ENCODE measurements at places on chromosomes 11 and 22. TPM values are rescaled to one million over a fixed set of nuclear protein-coding genes. Genes with fewer than 3 reads are reported as not detected.
A peak's percentile ranks its signal among the peaks of the same experiment; 100 is the strongest.

DNA sequence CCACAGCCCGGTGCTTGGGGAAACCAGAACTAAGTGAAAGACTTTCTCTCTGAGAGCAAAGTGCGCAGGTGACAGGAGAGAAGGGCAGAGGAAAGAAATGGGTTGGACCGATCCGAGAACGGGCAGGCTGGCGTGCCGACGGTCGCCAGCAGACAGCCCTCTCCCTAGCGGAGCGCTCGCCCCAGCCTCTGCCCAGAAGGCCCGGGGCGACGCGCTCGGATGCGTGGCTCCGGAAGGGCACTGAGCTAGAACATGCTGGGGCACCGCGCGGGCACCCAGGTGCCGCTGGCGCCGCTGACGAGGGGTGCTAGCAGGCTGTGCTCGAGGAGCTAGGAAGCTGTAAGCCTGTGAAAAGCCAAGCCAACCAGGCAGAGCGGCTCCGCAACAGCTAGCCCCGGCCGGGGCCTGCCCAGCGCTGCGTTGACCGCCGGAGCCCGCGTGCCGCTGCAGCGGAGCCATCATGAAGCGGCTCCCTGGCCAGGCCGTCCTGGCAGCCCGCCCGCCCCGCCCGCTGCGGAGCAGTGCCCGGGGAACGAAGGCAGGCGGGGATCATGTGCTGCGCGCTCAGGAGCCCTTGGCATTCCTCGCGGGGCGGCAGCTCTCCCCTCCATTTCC is 22.1 kb upstream of the RRAS2 start:
- no peaks in the 10 kb centered on the region for H3K36me3 ChIP-seq
- H3K4me3 ChIP-seq = peak overlapping the region; percentile 63
- H3K4me1 ChIP-seq = peaks cover 4% of the 10 kb centered on the region
- DNase-seq = peak; percentile 71

- no peaks in the 10 kb centered on the region for H3K4me1 ChIP-seq
- no peaks in the 10 kb centered on the region for H3K27me3 ChIP-seq
- no peak overlapping the region for H3K27ac ChIP-seq
- peaks cover 7% of the 10 kb centered on the region for H3K36me3 ChIP-seq
- no peak overlapping the region for H3K4me3 ChIP-seq
- no peak for DNase-seq
Observed at GRCh38 chr11:74541466-74541865, 47.9 kb upstream of the LIPT2 start.

DNA sequence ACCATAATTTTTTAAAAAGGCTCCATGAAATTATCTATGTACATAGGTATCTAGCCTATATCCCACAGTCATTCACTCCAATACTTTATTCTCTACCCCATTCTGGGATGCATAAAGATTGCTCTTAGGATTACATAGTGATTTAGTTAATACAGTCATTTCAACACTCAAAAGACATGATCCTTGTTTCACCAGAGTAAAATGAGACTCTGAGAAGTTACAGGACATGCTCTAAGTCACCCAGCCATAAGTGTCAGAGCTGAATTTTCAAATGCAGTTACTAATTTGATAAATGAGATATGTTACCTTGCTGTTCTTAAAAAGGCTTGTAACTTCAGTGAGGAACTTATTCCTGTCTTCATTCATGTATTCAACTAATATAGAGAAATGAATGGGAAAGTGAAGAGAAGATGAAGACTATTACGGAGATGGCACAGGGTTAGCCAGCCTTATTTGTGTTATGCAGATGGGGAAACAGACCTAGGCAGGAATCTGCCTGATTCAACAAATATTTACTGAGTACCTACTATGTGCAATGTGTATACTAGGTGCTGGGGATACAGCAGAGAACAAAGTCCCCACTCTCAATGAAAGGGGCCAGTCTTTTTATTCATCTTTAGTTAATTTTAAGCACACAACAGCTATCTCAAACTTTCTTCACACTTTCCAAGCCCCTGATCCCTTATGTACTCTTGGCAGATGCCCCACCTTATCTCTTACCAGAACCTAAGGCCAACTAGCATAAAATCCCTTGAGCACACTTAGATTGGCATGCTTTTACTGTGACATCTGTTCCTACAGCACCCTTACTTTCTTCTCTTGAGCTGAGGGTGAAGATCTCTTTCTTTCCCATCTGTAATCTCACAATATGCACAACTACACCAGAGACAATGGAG is 21.6 kb downstream of the MAPK1 start:
- peaks cover 7% of the 10 kb centered on the region for H3K4me1 ChIP-seq
- peaks cover 18% of the 10 kb centered on the region for H3K36me3 ChIP-seq
- DNase-seq = no peak
- no peak overlapping the region for H3K4me3 ChIP-seq
- no peaks in the 10 kb centered on the region for H3K27me3 ChIP-seq

- no peaks in the 10 kb centered on the region for H3K36me3 ChIP-seq
- no peak overlapping the region for H3K4me3 ChIP-seq
- peaks cover 35% of the 10 kb centered on the region for H3K4me1 ChIP-seq
- no peaks in the 10 kb centered on the region for H3K27me3 ChIP-seq
- peak overlapping the region; percentile 80 for H3K27ac ChIP-seq
Observed at GRCh38 chr11:95134491-95134890, 44.8 kb downstream of the ENDOD1 start.

DNA sequence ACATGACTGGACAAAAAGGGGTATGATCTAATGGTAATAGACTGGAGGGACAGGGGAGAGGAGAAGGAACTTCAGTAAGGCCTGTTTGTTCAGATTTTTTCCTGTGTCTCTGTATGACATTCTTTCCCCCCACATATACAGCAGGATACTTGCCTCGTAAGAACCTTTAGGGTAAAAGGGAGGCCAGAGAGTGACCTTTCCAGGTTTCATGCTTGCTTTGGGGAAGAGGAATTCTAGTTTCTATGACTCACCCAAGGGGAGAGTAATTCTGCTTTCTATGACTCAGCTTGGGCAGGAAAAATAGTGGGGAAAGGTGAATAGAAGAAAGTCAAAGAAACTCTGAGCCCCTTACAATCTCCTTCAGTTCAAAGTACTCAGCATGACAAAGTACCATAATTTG is 457.0 kb downstream of the DLG2 start:
- H3K4me1 ChIP-seq = peaks cover 13% of the 10 kb centered on the region
- peak overlapping the region; percentile 59 for H3K27ac ChIP-seq
- H3K27me3 ChIP-seq = no peaks in the 10 kb centered on the region
- H3K4me3 ChIP-seq = no peak overlapping the region

DNA sequence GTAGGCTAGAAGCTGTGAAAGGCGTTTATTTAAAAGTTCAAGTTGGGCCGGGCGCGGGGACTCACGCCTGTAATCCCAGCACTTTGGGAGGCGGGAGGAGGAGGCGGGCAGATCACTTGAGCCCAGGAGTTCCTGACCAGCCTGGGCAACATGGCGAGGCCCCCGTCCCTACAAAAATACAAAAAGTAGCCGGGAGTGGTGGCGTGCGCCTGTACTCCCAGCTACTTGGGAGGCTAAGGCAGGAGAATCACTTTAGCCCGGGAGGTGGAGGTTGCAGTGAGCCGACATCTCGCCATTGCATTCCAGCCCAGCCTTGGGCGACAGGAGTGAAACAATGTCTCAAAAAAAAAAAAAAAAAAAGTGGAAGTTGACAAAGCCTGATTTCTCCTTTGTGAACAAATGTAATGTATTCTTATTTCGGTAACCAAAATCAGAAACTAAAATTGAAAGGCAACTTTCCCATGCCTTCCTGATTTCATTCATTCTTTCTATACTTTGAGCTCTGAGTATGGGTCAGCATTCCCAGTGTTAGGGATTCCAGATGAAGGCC is 825 bp downstream of the PTPMT1 start:
- no peaks in the 10 kb centered on the region for H3K27me3 ChIP-seq
- no peak for DNase-seq
- H3K4me3 ChIP-seq = peak overlapping the region; percentile 78
- peaks cover 10% of the 10 kb centered on the region for H3K36me3 ChIP-seq
- peaks cover 12% of the 10 kb centered on the region for H3K4me1 ChIP-seq
- H3K27ac ChIP-seq = peak overlapping the region; percentile 81

GRCh38 chr22:49733631-49734030 is 94.0 kb downstream of the BRD1 start:
- no peak overlapping the region for H3K4me3 ChIP-seq
- H3K36me3 ChIP-seq = no peaks in the 10 kb centered on the region
- no peak overlapping the region for H3K27ac ChIP-seq
- no peaks in the 10 kb centered on the region for H3K4me1 ChIP-seq
- peaks cover 43% of the 10 kb centered on the region for H3K27me3 ChIP-seq

DNA sequence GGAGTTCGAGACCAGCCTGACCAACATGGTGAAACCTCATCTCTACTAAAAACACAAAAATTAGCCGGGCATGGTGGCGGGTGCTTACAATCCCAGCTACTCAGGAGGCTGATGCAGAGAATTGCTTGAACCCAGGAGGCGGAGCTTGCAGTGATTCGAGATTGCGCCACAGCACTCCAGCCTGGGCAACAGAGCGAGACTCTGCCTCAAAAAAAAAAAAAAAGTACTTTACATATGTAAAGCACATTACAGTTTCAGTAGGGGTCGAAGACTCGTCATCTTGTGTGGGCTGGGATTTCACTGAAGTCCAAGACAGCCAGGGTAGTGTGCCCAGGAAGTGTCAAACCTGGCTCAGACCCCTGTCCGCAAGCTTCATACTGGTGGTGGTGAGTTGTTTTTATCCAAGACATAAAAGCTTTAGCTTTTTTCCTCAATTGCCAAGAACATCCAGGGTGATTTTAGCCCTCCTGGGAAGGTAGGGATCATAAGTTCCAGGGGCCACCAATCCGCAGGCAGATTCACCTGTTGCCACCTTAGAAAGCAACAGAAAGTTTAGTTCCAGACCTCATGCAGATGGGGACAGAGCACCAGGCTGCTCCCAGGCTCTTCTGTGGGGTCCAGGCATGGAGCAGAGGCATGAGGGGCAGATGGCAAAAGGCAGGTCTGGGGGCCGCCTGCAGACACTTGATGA is 21.6 kb upstream of the ADORA2A start:
- peaks cover 14% of the 10 kb centered on the region for H3K36me3 ChIP-seq
- H3K4me3 ChIP-seq = no peak overlapping the region
- peak overlapping the region; percentile 9 for H3K27ac ChIP-seq
- no peak for DNase-seq

DNA sequence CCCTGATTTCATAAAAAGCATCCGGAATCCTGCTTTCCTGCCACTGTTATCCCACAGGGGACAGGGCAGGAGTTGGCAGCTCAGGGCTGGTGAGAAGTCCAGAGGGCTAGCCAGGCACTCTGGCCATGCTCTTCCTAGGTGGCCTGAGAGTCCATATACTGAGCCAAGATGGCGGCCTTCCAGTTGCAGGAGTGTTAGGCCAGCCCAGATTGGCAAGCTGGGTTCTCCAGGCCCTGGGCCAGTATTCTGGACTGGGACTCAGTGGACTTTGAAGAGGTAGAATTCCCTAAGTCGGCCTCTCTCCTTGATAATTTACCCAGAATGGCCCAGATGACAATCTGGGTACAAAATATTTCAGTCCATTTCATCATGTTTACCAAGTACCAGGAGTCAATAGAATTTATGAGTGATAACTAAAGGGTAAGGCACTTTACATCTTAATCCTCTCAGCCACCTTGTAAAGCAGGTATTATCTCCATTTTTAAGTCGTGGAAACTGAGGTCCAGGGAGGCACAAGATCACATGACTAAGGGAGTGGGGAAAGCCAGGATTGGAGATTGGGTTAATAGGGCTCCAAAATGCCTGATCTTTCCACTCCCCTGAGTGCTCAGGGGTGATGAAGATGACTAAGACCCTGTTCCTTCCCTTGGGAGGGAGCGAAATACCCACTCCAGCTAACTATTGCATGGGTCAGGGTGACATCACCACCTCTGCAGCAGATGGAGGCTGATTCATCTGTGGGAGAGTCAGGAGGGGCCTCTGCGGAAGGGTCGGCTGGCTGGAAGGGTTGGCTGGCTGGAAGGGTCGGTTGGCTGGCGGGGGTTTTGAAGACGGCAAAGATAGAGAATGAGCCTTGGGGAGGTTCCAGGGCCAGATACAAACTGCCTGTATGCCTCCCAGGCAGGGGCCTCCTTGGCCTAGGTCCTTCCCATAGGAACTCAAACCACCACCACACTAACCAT is 1.2 kb upstream of the MICALL1 start:
- peak overlapping the region; percentile 90 for H3K27ac ChIP-seq
- H3K36me3 ChIP-seq = peaks cover 3% of the 10 kb centered on the region
- DNase-seq = no peak
- H3K4me1 ChIP-seq = peaks cover 27% of the 10 kb centered on the region
- H3K4me3 ChIP-seq = peak overlapping the region; percentile 71

GRCh38 chr22:45340323-45340722 is 30.6 kb downstream of the FAM118A start:
- H3K4me3 ChIP-seq = no peak overlapping the region
- peaks cover 2% of the 10 kb centered on the region for H3K4me1 ChIP-seq
- no peak overlapping the region for H3K27ac ChIP-seq

- H3K36me3 ChIP-seq = peaks cover 33% of the 10 kb centered on the region
- DNase-seq = no peak
- H3K4me1 ChIP-seq = no peaks in the 10 kb centered on the region
- H3K27ac ChIP-seq = peak overlapping the region; percentile 43
Observed at GRCh38 chr22:26462641-26463040, 20.9 kb downstream of the HPS4 start.

- H3K27ac ChIP-seq = peak overlapping the region; percentile 37
- H3K27me3 ChIP-seq = no peaks in the 10 kb centered on the region
- H3K4me1 ChIP-seq = peaks cover 17% of the 10 kb centered on the region
Observed at GRCh38 chr11:64094463-64095260, 58.9 kb downstream of the FLRT1 start.

DNA sequence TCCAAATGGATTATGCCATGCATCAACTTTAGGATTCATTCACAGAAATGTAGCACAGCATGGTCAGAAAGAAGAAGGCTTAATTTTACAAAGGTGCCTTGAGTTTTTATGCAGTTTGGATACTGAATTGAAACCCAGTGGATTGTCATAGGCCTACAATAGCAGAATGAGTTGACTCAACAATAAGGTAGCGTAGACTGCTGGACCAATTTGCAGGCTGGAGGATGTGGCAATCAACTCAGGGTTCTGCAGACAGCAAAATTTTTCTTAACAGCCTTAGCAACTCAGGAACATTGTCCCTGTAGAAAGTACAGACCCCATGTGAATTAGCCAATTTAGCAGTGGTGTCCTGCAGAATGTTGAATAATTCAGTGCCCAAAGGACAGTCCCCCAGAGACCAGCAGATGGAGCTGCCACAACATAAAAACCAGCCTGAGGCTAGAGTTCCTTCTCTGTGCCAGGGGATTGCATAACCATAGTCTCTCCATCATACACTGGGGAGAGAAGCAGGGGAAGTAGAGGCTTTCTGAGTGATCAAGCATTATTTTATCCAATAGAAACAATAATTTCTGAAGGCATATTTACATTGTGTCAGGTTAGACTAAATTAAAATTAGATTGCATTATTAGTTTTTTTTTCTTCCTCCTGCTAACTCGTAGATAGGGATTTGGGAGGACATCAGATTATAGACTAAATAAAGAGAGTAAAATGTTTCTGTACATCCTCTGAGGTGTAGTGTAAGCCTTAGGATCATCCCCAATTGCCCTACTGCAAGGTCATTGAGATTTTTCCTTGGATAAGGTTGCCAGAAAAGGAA is 20.3 kb upstream of the MRPL17 start:
- peaks cover 3% of the 10 kb centered on the region for H3K27me3 ChIP-seq
- no peak overlapping the region for H3K27ac ChIP-seq
- H3K4me1 ChIP-seq = peaks cover 6% of the 10 kb centered on the region
- DNase-seq = no peak
- H3K36me3 ChIP-seq = no peaks in the 10 kb centered on the region
- no peak overlapping the region for H3K4me3 ChIP-seq

GRCh38 chr11:12169822-12170221 is 59.4 kb downstream of the MICAL2 start:
- no peaks in the 10 kb centered on the region for H3K36me3 ChIP-seq
- H3K27ac ChIP-seq = no peak overlapping the region
- H3K4me1 ChIP-seq = peaks cover 3% of the 10 kb centered on the region

FGF3 gene
- total RNA-seq = not detected

GALNT18 gene
- total RNA-seq = 4.2 TPM

PICALM gene
- 154 TPM for total RNA-seq

GGTLC2 gene
- 0.31 TPM for total RNA-seq

DRD2 gene
- 5.5 TPM for total RNA-seq

MTA2 gene
- total RNA-seq = 121 TPM

TTC36 gene
- 1.1 TPM for total RNA-seq

GRK3 gene
- 15.0 TPM for total RNA-seq
